ENCODE measurements at places on chromosomes 12 and 14. TPM values are rescaled to one million over a fixed set of nuclear protein-coding genes. Genes with fewer than 3 reads are reported as not detected.
A peak's percentile ranks its signal among the peaks of the same experiment; 100 is the strongest.

- no peak for DNase-seq
Observed at GRCh38 chr14:50656776-50657175, 11.3 kb downstream of the SAV1 start.

- no peak for DNase-seq
Observed at GRCh38 chr14:61582815-61583214, 112.5 kb upstream of the HIF1A start.

DNA sequence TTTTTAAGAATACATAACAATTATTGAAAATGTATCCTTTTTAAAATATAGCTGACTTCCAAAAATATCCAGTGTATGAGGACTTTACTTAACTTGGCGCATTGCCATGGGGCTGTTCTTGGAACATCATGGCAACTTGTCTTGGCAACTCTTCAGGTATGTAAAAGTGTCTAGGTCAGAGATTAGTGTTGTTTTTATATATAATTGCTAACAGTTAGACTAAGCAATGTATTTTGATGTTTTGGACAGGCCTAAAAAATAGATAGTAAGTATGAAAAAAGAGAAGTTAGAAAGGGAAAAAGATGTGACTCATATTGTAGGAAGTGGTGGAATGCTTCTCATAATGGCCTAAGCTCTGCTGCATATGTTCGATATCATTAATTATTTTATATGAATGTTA lies 70.9 kb downstream of the MON2 start:
- no peak for DNase-seq

GRCh38 chr14:26163761-26164160 lies 434.1 kb downstream of the NOVA1 start:
- DNase-seq, result no peak

DNA sequence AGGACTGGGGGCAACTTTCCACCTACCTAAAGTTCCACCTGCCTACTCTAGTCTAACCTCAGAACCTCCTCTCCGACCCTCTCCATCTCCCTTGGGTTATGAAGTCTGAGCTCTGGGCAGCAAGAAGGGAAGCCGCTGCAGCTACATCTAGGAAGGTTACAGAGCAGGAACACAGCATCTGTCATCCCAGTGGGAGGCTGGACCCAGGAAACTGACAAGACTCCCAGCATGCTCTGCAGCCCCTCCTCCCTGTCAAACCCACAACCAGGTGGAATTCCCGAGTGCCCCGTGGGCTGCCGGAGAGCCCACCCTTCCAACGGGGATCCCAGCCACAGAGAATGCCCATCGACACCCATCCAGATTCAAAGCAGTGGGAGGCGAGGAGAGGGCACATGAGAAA lies 2.1 kb downstream of the TESC start:
- DNase-seq, result no peak

- DNase-seq, result peak; percentile 43
Observed at GRCh38 chr14:103427485-103428443, 42.5 kb downstream of the MARK3 start.

Gene CACNA2D4
- total RNA-seq, result 4.1 TPM

Gene MMP19
- total RNA-seq, result 6.8 TPM

Gene CLMN
- 55.0 TPM for total RNA-seq

Gene C12orf42
- total RNA-seq, result not detected

All from uterus (tissue), 4 donors.